ENCODE measurements at places on chromosomes 3 and 15. TPM values are rescaled to one million over a fixed set of nuclear protein-coding genes. Genes with fewer than 3 reads are reported as not detected.

- no peak for DNase-seq
Observed at GRCh38 chr3:179720196-179720595, 67.4 kb downstream of the USP13 start.

GRCh38 chr15:60788692-60789103 is 309.8 kb upstream of the ICE2 start:
- no peak for DNase-seq

- DNase-seq, result peak; percentile 41
Observed at GRCh38 chr3:182947888-182948287, 32.5 kb downstream of the DCUN1D1 start.

Gene ZNF660
- not detected for polyA plus RNA-seq

- DNase-seq, result no peak
Observed at GRCh38 chr3:22007368-22007767, 256.4 kb upstream of the ZNF385D start.

DNA sequence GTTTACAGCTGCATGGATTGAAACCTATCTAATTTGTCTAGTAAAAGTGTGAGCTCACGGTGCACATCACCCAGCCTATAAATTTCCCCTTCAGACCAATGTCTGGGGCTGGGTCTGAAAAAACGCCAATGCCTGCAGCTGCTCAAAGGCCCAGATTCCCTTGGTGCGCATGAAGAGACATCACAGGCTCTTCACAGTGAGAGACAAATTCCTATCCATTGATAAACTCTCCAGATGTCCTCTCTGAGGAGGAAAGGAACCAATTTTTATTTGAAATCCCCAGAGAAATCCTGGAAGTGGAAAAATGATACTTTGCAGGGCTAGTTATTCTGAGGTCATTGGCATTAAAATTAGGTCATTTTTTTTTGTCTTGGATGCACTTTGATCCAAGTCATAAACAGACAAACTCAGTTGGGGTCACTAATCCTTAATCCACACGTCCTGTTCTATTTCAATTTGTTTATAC is 360.5 kb downstream of the EPHA3 start:
- no peak for DNase-seq

Gene CAMK1
- polyA plus RNA-seq, result 15.6 TPM

DNA sequence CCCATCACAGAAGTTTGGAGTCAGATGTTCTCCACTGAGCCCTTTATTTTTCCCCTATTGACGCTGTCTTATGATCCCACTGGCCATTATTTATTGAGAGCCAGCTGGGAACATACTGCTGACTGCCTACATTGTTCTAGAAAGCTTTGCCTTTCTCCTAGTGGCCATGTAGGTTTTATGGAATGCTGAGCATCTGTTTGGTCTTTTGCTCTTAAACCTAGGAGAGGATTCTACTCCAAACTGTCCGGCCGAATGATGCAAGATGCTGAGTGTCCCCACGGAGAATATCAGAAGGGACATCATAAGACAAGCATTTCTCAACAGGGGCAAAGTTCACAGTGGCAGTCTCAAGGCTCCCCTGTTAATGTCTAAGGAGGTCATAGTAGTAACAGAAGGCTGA is 171.4 kb downstream of the ARRDC4 start:
- DNase-seq, result no peak

DNA sequence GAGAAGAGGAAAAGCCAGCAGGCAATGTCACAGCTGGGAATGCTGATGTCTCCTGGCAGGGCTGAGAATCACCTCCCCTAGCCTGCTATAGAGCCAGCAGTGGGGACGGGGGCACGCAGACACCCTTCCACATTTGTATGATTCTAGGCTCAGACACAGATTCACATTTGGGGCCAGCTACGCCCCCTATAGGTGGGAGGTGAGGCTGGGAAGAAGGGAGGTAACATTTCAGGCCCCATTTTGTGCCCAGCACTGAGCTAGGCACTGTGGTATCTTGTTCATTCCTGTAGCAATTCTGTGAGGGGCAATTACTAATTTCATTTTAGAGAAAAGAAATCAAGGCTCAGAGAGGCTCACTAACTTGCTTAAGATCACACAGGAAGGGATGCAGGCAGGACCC is 15.9 kb upstream of the ACAD9 start:
- no peak for DNase-seq

Gene PLXNB1
- 20.9 TPM for polyA plus RNA-seq

- DNase-seq, result no peak
Observed at GRCh38 chr3:116166121-116166520, 279.2 kb downstream of the LSAMP start.

GRCh38 chr3:177646749-177647148 is 449.5 kb upstream of the TBL1XR1 start:
- no peak for DNase-seq

Gene NCBP2
- 64.5 TPM for polyA plus RNA-seq

Gene ZIC4
- polyA plus RNA-seq, result not detected

DNA sequence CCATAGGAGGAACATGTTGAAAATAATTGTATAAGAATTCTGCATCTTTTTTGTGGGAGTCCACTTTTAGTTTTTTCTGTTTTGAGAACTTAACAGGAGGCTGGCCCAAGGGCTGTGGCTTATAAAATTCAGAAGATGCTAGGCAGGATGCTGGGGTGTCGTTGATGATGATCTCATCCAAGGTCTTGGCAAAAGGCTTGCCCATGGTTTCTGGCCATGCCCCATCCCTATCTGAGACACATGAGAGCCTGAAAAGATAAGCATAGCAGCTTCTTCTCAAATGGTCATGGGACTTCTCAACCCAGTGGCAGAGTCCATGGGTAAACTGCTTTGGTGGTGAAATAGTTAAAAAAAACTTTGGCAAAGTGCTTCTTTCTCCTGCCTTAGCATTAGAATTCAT is 35.2 kb downstream of the CMSS1 start:
- no peak for DNase-seq

GRCh38 chr3:177574222-177574856 is 377.1 kb upstream of the TBL1XR1 start:
- peak; percentile 22 for DNase-seq

Gene DGKG
- polyA plus RNA-seq, result 15.3 TPM

Gene ZKSCAN7
- not detected for polyA plus RNA-seq

Gene RBP2
- not detected for polyA plus RNA-seq

GRCh38 chr3:11391174-11391879 is 119.1 kb downstream of the ATG7 start:
- DNase-seq, result no peak

Gene SLC2A2
- polyA plus RNA-seq, result not detected

GRCh38 chr3:48398701-48399386 is 26.8 kb downstream of the FBXW12 start:
- DNase-seq, result no peak

GRCh38 chr3:11154953-11155325 is 646 bp downstream of the HRH1 start:
- DNase-seq, result no peak

DNA sequence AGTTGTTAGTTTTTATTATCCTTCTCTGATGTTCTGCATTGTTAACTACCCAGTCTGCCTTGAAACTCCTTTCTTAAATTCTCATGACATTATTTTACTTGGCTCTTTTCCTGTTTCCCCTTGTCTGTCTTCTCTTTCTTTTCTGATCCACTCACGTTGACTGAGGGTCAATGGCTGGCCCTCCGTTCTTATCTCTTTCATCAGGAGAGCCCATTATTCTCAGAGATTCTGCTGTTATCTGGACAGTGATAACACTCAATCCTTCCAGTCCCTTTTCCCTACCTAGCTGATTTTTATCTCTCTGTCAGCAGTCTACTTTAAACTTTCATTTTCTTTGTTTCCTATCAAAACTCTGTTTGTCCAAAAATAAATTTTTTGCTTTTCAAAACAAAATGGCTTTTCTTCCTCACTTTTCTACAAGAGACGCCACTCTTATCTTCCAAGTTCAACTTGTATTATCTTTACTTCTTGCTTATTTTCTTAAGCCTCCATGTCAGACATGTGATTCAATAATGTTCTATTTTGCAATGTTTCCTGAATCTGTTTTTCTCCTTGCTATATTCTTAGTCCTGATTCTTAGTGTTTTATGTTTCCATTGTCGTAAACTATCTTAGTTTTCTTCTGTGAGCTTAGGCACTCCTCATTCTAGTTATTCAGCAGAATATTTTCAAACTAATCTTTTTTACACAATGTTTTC is 120.2 kb downstream of the NEDD4 start:
- DNase-seq, result no peak

DNA sequence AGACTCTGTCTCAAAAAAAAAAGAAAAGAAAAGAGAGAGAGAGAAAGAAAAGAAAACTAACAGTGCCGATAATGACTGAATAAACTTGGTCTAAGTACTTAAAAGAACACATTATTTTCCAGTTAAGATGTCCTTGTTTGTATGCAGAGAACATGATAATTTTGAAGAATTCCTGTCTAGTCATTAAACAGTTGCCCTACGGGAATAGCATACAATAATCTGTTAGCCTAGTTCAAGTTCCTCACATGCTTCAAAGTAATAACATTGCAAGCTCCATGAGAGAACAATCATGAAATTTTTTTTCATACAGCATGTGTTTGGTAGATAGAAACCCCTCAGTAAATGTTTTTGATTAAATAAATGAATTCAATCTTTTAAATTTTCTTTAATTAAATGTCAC is 23.1 kb upstream of the BHLHE40 start:
- no peak for DNase-seq

DNA sequence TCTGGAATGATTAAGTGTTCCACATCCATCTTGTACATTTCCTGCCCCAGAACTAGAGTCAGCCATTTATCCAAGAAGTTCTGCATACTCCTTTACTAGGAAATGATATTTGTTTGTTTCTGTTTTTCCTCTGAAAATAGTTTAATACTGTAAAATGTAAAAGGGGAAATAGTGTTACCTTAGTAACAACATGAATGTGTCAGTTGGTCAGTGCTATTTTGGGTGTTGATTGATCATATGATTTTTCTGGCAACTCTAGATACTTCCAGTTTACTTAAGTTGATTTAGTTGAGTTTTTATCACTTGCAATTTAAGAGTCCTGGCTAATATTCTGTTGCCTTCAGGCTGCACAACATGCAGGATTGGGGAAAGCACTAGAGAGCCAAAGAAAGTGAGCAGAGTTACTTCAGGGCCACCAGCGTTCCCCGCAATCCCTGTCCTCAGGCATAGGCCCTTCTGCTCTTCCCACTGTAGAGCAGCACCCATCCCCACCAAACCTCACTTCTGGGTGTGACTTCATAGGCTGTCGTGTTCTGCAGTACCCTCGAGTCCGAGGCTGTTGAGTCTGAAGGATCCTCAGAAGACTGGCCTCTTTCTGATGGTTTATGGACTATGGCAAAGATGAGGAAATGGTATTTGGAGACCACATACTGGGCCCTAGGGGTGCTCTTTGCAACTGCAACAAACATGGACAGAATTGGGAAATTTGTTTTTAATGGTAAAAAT is 69.0 kb downstream of the CHD2 start:
- DNase-seq, result peak; percentile 22

Gene TEX55
- polyA plus RNA-seq, result not detected
